ENCODE measurements at places on chromosomes 16 and 17.

DNA sequence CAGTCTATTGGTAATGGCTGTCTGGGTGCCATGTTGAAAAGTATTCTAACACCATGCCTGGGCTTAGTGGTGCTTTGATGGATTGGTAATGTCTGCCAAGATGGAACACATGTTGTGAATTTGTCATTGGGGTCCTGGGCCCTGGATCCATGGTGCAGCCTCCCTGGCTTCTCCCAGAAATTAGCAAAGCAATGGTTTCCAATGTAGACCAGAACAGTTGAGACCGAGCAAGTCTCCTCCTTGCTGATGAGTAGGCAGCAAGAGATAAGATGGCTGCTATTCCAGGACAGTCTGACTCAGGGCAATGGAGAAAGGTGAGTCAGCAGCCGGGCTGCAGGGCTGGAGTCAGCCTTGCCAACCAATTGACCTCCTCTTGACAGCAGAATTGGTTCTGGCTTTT lies 30.8 kb downstream of the GPR139 start:
- no peak for ATAC-seq

DNA sequence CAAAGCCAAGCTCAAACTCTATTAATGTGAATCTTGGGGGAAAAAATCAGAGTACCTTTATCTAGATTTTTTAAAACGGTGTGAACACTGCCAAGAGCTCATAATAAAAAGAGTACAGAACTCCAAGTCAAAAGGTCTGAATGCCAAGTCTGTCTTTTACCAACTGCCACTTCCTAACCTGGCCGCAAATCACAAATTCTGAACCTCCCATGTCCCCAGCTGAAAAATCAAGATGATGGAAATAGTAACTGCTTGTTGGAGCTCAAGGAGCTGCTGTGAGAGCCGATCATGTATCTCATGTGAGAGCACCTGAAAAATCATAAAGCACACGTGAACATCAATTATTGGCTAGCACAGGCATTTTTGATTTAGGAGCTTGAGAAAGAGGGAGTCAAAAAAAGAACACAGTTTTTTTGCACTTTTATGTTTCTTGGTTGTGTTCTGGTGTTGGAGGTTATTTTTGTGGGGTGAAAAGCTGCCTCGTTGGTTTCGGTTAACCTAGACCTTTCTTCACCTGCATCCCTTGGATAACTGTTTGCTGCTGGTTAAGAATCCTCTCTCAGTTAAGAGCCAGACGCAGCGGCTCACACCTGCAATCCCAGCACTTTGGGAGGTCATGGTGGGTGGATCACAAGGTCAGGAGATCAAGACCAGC lies 50.5 kb downstream of the GAS7 start:
- ATAC-seq, result no peak

GRCh38 chr16:86406056-86406455 lies 104.3 kb upstream of the FOXF1 start:
- ATAC-seq, result no peak

DNA sequence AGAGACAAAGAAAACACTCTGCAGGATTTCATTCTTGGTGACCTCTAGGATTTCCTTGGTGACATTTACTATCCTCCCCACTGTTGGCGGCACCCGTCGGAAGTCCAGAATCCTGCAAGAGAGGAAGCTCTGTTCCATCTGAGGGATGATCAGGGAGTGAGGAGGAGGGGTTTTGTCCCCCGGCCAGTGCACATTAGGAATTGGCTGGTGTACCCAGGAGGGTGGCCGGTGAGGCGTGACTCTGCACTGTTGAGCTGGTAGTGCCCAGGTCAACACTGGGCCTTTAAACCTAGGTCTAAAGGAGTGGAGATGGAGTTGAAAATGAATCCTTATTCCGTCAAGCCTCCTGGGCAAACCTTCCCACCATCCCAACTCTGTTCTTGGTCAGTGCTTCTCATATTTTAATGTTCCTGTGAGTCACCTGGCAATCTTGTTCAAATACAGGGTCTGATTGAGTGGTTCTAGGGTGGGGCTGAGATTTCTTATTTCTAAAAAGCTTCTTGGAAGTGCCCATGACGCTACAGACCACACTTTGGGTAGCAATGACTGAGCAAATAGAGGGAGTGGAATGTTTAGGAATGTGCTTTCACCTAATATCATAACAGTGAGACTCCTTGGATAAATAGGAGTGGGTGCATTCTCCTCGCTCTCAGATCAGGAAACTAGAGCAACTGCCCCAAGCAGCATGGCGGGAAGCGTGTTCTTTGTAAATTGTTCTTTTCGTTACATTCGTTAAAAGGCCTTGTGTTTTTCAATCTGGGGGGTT lies 30.7 kb downstream of the PRKAR1A start:
- ATAC-seq, result no peak

DNA sequence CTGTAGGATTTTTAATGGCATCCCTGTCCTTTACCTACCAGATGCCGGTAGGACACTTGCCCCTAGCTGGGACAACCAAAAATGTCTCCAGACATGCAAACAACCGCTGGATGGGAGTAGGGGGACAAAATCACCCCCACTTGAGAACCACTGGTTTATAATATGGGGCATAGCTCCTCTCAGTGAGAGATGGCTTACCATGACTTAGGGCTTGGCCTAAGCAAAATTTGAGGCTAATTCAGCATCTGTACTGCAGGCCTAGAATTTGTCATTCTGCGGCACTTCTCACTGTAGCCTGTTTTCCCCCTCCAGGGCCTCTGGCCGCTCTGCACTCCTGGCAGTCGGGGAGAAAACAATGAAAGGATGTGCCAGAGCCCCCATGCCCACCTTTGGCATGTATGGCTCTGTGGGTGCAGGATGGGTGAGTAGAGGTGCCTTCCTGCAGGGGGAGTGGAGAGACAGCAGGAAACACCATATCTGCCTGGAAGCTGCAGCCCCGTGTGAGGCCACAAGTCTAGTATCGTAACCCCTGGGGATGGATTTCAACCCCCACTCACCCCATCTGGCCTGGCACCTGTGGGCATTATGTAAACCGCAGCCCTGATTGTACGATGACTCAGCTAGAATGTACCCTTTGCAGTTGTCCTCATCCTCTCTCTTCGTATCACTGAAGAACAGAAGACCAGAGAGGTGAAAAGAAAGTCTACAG lies 268.1 kb downstream of the SOX9 start:
- peak; percentile 41 for ATAC-seq

Measured in SK-N-SH treated with all-trans-retinoic acid at 6 μM for 48 hours (cell line).